ENCODE measurements at places on chromosomes 4 and X.

DNA sequence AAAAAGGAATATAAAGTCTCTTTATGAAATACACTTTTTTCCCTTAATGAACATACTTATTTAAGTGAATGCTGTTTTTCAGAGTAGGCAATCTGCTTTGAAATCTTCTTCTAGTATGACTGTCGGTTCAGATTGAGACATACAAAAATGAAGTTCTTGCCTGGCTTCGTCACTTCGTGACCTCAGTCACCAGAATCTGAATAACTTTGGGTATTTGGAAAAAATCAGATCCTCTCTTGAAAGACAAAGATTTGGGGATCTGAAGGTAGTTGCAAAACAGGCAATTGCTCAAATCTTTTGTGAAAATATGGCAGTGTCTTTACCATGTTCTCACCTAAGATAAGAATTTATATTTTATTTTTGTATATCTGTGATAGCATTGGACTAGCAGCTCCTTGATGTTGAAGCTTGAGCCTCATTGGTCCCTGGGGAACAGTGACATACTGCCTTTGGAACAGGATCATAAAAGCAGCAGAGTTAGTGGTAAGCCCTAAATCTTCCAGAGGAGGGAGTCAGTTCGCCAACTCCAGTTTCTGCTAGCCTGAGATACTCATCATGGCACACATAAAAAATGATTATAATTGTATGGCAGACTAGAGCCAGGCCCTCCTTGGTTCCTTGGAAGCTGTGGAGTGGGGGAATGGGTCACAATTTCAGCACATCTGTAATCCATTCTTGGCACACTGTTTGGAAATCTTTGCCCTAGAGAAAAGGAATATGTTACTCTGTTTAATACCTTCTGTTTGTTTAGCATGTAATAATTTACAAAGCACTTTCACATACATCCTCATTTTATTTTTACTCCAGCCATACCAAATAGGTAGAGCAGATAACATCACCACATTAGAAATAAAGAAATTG, 5.0 kb downstream of the ARFIP1 start:
- DNase-seq, result no peak

GRCh38 chr4:155849042-155849441, 17.0 kb downstream of the ASIC5 start:
- no peak for DNase-seq

DNA sequence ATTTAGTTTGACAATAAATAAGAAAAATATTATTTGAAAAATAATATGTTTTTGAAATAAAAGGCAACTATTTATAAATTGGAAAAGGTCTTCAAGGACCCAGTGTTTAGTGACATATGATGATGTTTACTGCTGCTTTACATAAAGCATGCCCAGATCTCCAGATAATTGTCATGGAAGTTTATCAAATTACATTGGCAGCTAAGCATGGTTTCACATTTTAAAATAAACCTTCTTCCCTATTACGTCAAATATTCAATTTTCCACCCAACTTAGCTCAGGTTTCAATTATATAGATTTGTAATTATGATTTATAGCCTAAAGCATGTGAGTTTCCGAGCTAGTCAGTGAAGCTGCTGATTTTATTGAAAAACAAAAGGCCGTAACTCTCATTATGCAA, 417.2 kb downstream of the CFAP47 start:
- DNase-seq, result no peak

- no peak for DNase-seq
Observed at GRCh38 chrX:49850028-49850427, 20.9 kb downstream of the PAGE4 start.

- no peak for DNase-seq
Observed at GRCh38 chr4:7781366-7781765, 158.3 kb downstream of the AFAP1 start.

DNA sequence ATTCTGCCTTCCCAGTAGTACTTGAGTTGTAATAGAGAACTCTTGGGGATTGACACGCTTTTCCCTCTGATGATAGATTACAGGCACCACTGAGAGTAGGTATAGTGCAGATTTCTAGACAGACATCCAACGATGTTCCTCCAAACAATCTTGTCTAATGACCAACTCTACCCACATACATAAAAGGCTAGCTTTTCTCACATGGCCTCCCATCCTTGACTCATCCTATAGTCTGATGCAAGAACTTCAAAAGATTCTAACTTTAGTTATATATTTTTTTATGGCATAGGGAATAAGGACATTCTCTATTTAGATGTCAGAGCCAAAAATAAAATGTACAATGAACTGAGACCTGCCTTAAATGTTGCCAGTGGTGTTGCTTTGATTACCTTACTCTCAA, 60.9 kb downstream of the GLRA2 start:
- no peak for DNase-seq

GRCh38 chrX:24846550-24847150, 152.9 kb downstream of the POLA1 start:
- DNase-seq, result no peak

- no peak for DNase-seq
Observed at GRCh38 chrX:152899874-152900719, 2.2 kb downstream of the ZNF185 start.

- no peak for DNase-seq
Observed at GRCh38 chrX:69179380-69179911, 14.2 kb upstream of the PJA1 start.

DNA sequence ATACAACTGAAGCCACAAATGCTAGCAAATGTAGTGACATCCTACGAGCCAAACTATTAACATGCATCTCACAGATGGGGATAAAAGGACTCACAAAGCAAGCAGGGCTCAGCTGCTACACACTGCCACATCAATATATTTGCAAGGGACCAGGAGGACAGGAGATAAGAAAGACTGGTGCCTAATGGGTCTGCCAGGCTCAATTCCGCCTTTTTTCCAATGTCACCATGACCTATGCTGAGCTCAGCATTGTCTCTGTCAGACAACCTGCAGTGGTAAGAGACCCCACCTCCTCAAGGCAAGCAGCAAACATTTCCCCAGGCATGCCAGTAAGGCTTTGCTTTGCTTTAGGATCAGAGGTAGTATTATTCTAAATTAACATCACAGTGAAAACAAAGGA, 435 bp downstream of the DCX start:
- no peak for DNase-seq

- no peak for DNase-seq
Observed at GRCh38 chr4:119020158-119020557, 115.5 kb upstream of the MYOZ2 start.

Measured in stimulated activated CD4-positive, alpha-beta T cell treated with anti-CD3 and anti-CD28 coated beads, Interleukin-1b, Interleukin-23, amount 100 ng/mL, for 1 hour (primary cell).